ENCODE measurements at places on chromosomes 6 and 20. TPM values are rescaled to one million over a fixed set of nuclear protein-coding genes. Genes with fewer than 3 reads are reported as not detected.

GRCh38 chr6:34157236-34157830 is 11.4 kb upstream of the GRM4 start:
- no peak for DNase-seq

- DNase-seq, result no peak
Observed at GRCh38 chr20:33882481-33882880, 71.3 kb downstream of the CHMP4B start.

DNA sequence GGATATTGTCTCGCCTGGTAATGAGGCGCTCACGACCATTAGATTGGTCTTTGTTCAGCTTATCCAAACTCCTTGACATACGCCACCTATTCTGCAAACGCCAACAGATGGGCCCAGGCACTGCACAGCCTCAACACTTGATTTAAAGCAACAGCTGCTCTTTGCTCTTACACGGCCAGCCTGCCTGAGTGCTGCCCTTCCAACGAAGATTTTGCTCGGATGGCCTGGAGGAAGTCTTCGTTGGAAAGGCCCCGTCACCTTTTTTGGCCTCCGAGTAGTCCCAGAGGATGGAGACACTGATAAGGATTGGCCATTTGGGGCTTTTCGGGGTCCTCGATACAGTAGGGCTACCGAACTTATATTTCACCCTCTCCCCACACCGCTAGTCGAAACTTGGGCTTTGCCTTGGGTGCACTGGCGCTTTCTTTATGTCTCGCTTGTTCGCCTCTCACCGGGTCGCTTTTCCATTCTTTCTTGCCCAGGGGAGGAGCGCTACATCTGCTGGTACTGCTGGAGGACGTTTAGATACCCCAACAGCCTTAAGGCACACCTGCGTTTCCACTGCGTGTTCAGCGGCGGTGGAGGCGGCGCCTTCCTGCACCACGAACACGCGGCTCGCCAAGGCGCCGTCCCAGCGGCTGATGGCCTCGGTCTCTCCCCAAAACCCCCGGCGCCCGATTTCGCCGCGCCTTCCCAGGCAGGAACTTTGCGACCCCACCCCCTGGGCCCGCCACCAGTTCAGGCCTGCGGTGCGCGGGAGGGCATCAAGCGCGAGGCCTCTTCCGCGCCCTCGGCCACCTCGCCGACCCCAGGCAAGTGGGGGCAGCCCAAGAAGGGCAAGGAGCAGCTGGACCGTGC is 6.1 kb downstream of the PRDM13 start:
- peak; percentile 80 for DNase-seq

GRCh38 chr6:55557146-55557545 is 21.8 kb downstream of the HMGCLL1 start:
- DNase-seq, result no peak

- DNase-seq, result no peak
Observed at GRCh38 chr6:105909106-105909505, 177.0 kb upstream of the PRDM1 start.

GRCh38 chr6:133945158-133945557 is 7.9 kb upstream of the TBPL1 start:
- no peak for DNase-seq

- no peak for DNase-seq
Observed at GRCh38 chr6:148383658-148384368, 41.2 kb downstream of the SASH1 start.

DNA sequence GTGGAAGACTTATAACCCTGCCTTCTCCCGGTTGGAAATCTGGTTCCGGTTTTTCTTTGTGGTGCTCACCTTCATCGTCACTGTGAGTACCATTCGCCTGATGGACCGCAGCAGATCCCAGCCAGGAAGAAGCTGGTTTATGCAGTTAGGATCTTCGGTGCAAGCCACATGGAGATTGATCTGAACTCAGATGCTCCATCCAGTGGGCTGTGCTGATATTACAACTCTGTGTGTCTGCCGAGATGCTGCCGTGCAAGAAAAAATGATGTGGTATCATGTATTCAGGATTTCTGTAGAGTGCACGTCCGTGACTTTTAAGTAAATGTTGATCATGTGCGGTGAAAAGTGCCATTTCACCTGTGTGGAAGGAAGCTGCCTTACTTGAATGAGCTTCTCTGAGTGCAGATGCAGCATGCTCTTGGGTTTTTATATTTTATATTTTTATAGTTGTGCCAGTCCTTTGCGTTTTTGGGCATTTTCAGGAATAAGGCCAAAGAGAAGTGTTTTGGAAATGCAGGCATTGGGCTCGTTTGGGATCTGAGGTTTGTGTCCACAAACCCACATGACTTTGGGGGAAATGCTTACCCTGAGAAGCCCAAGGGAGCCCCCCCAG is 39.2 kb downstream of the DYNLT1 start:
- peak; percentile 80 for DNase-seq

- no peak for DNase-seq
Observed at GRCh38 chr20:38629979-38630378, 28.4 kb downstream of the ARHGAP40 start.

DNA sequence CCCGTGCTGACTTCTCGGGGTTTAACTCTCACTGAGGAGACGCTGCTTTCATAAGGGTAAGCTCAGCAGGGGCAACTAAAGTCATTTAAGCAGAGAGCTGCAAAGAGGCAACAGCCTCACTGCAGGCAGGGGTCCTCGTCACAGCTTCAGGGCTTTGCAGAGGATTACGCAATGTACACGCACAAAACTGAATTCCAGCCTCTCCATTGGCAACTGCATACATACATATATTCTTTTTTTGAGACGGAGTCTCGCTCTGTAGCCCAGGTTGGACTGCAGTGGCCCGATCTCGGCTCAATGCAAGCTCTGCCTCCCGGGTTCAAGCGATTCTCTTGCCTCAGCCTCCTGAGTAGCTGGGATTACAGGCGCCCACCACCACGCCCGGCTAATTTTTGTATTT is 2.4 kb downstream of the GMEB2 start:
- DNase-seq, result no peak

DNA sequence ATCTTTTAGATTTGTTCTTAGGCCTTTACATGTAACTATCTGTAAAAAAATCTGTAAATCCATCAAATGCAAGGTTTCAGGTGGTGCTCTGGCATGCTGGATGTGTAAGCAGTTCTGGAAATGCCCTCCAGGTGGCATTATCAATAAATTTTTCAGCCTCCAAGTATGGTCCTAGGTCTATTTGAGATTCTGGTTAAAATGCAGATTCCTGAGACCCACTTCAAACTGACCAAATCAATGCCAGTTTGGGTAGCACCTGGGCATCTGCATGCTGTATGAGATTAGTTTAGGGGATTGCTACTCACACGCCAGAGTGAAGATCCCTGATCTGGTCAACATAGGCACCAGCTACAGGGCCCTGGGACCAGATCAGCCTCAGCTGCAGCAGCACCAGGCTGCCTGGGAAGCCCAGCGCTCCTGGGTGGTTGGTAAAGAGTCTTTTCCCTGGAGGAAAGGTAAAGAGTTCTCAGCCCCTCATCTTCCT is 507.3 kb upstream of the CITED2 start:
- DNase-seq, result peak; percentile 23

DNA sequence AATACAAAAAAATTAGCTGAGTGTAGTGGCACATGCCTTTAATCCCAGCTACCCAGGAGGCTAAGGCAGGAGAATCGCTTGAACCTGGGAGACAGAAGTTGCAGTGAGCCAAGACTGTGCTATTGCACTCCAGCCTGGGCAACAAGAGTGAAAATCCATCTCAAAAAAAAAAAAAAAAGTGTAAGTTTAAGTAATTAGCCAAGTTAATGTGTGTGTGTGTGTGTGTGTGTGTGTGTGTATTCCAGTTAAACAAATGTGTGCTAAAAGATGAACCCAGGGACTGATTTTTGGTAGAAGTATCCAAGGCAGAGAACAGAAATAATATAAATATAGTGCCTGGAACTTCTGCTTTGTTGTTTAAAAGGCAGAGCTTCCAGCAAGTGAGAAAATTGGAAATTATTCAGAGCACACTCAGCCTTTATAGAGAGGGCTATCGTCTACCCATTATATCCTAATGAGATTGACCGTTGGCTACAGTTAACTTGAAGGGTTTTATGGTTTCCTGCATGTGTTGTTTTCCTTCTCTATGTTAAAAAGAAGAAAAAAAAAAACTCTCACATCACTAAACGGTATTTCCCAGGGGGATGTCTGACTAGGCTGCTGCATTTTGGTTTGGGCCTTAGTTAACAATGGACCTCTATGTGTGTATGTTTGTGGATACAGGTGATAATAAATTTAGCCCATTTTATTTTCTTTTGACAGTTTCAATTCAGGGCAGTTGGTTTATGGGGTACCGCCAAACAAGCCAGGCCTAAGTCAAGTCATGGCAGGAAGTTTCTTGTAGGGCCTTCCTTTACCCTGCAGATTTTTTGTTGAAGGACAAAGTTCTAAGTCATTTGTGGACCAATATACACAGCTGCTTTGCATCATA is 9.8 kb downstream of the SOX4 start:
- DNase-seq, result no peak

- no peak for DNase-seq
Observed at GRCh38 chr20:24792641-24793495, 156.2 kb upstream of the CST7 start.

DNA sequence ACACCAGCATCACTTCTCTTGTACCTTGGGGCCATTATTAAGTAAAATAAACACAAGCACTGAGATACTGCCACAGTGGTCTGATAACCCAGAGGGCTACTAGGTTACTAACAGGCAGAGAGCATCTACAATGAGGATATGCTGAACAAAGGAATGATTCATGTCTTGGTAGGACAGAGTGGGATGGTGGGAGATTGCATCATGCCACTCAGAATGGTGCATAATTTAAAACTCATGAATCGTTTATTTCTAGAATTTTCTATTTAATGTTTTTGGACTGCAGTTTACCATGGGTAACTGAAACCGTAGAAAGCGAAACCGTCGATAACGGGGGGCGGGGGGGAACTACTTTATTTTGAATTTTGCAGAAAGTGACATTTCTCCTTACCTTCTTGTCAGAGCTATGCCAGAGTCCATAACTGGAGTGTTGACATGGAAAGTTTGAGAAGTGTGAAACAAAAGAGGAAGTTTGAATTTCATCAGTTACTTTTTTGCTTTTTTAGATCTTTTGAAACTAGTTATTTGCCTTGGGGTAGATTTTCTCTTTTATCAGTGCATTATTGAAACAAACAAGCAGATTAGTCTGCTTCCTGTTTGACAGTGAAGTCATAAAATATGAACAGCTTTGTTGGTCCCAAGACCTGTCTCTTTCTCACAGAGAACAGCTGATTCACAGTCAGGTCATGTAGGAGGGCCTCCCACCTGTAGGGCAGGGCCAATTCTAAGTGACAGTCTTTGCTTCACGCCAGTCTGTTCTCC is 124.9 kb downstream of the KLHL32 start:
- DNase-seq, result no peak

GRCh38 chr20:19785173-19785982 is 27.3 kb downstream of the RIN2 start:
- DNase-seq, result no peak

GRCh38 chr6:30970946-30971345 is 12.6 kb upstream of the MUC21 start:
- DNase-seq, result no peak

- no peak for DNase-seq
Observed at GRCh38 chr6:147641511-147641910, 133.0 kb downstream of the SAMD5 start.

The MLN gene
- total RNA-seq, result not detected

The PRSS35 gene
- 26.6 TPM for total RNA-seq

The HLA-DRA gene
- not detected for total RNA-seq

The PPP1R3G gene
- not detected for total RNA-seq

The TULP1 gene
- not detected for total RNA-seq
